ENCODE measurements at places on chromosomes 6 and 20. TPM values are rescaled to one million over a fixed set of nuclear protein-coding genes. Genes with fewer than 3 reads are reported as not detected.

Gene EFCAB8
- 0.47 TPM for total RNA-seq

Gene CASS4
- total RNA-seq, result 14.2 TPM

Gene CEP85L
- total RNA-seq, result 53.1 TPM

Gene PRICKLE4
- total RNA-seq, result not detected

Gene NR2E1
- total RNA-seq, result not detected

Gene ATP6V1G2
- total RNA-seq, result 4.5 TPM

Gene PLCB1
- total RNA-seq, result 6.1 TPM

Gene DACT2
- not detected for total RNA-seq

Gene CLPSL1
- not detected for total RNA-seq

Gene AVP
- not detected for total RNA-seq

Gene CDH4
- total RNA-seq, result 0.20 TPM

DNA sequence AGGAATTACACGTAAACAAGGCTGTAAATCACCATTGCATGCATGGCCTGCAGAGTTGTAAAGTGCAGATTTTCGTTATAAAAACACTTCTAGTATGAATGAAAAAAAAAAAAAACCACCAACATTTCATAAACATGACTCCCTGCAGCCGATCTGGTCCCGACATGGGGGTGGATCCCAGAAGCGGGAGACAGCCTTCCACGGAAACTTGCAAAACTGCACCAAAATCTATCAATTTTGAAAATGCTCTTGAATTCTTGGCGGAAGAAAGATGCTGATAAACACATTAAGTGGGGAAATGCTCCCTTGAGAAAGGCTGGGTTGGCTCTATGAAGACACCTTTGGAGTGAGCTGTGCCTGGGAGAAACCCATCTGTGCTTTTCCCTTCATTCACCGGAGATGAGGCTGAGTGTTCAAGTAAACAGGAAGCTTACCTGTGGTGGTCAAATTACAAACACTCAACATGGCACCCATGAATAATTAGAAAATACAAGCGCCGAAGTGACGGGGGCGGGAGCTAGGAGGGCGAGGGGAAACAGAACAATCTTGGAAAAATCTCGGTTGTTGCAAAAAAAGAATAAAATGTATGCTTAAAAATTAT is 845 bp upstream of the ANKRD60 start:
- H3K4me1 ChIP-seq, result peaks cover 6% of the 10 kb centered on the region
- H3K36me3 ChIP-seq, result peaks cover 12% of the 10 kb centered on the region
- peaks cover 44% of the 10 kb centered on the region for H3K27me3 ChIP-seq
- H3K27ac ChIP-seq, result no peak overlapping the region
- H3K4me3 ChIP-seq, result peak overlapping the region; percentile 55

GRCh38 chr20:37986873-37987601 is 46.2 kb downstream of the TTI1 start:
- peaks cover 25% of the 10 kb centered on the region for H3K36me3 ChIP-seq
- H3K4me1 ChIP-seq, result peaks cover 24% of the 10 kb centered on the region
- H3K27ac ChIP-seq, result peak overlapping the region; percentile 56

- no peak overlapping the region for H3K27ac ChIP-seq
- no peaks in the 10 kb centered on the region for H3K36me3 ChIP-seq
- no peak overlapping the region for H3K4me3 ChIP-seq
- H3K27me3 ChIP-seq, result no peaks in the 10 kb centered on the region
- no peak for DNase-seq
These were observed 17.7 kb downstream of the OR2A4 start for GRCh38 chr6:131683479-131683878.

DNA sequence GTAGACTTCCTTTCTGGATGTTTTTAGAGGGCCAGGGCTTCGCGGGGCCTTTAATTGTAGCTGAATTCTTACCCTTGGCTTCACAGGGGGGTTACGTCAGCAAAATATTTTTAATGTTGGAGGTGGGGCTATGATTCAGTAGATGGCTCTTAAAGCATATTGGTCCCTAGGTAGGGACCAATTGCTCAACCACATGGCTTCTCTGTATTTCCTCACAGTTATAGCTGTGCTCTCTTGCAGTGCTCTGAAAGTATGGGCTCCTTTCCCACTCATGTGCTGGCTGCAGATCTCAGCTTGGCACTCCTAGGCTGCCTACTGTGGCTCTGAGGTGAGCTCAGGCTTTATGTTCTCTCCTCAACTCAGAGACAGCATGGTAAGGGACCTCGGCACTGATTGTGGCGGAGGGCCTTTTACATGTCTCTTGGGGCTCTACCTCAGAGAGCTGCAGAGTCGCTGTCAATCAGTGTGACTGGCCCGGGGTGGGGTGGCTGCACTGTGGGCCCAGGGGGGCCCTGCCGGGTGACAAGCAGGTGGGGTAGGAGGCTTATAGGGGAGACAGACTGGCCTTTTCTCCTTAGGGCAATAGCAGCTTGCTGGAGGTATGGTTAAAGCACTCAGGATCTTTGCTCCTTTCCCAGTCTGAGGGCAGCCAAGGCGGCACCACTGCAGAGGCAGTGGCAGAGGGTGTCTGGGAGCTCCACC is 318.0 kb downstream of the DOK5 start:
- no peak overlapping the region for H3K27ac ChIP-seq
- H3K4me1 ChIP-seq, result no peaks in the 10 kb centered on the region
- DNase-seq, result no peak
- H3K27me3 ChIP-seq, result no peaks in the 10 kb centered on the region

GRCh38 chr6:142395768-142396231 is 94.0 kb downstream of the ADGRG6 start:
- peaks cover 4% of the 10 kb centered on the region for H3K27me3 ChIP-seq
- peak overlapping the region; percentile 39 for H3K4me3 ChIP-seq
- DNase-seq, result no peak
- peaks cover 5% of the 10 kb centered on the region for H3K36me3 ChIP-seq
- H3K27ac ChIP-seq, result peak overlapping the region; percentile 66
- peaks cover 26% of the 10 kb centered on the region for H3K4me1 ChIP-seq

GRCh38 chr20:19975436-19975799 is 41.7 kb upstream of the NAA20 start:
- peaks cover 2% of the 10 kb centered on the region for H3K4me1 ChIP-seq
- no peaks in the 10 kb centered on the region for H3K36me3 ChIP-seq
- peaks cover 5% of the 10 kb centered on the region for H3K27me3 ChIP-seq
- no peak overlapping the region for H3K27ac ChIP-seq
- DNase-seq, result no peak

- peaks cover 19% of the 10 kb centered on the region for H3K27me3 ChIP-seq
- H3K36me3 ChIP-seq, result no peaks in the 10 kb centered on the region
- no peak overlapping the region for H3K27ac ChIP-seq
- DNase-seq, result no peak
- no peak overlapping the region for H3K4me3 ChIP-seq
These were observed 14.6 kb upstream of the BLCAP start for GRCh38 chr20:37542281-37542680.

DNA sequence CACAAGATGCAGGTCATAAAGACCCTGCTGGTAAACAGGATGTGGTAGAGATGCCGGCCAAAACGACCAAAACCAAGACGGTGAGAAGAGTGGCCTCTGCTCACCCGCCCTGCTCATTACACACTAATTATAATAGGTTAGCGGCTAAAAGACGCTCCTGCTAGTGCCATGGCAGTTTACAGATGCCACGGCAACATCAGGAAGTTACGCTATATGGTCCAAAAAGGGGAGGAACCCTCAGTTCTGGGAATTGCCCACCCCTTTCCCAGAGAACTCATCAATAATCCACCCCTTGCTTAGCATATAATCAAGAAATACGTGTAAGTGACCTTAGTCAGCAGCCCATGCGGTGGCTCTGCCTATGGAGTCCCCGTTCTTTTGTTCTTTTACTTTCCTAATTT is 17.6 kb downstream of the BHLHE23 start:
- H3K4me3 ChIP-seq, result peak overlapping the region; percentile 52
- no peaks in the 10 kb centered on the region for H3K4me1 ChIP-seq
- DNase-seq, result no peak
- peaks cover 13% of the 10 kb centered on the region for H3K27me3 ChIP-seq
- no peak overlapping the region for H3K27ac ChIP-seq
- no peaks in the 10 kb centered on the region for H3K36me3 ChIP-seq

GRCh38 chr6:33976437-33977360 is 169.2 kb downstream of the GRM4 start:
- no peak overlapping the region for H3K4me3 ChIP-seq
- no peak overlapping the region for H3K27ac ChIP-seq
- H3K36me3 ChIP-seq, result no peaks in the 10 kb centered on the region
- DNase-seq, result no peak
- H3K27me3 ChIP-seq, result peaks cover 47% of the 10 kb centered on the region

DNA sequence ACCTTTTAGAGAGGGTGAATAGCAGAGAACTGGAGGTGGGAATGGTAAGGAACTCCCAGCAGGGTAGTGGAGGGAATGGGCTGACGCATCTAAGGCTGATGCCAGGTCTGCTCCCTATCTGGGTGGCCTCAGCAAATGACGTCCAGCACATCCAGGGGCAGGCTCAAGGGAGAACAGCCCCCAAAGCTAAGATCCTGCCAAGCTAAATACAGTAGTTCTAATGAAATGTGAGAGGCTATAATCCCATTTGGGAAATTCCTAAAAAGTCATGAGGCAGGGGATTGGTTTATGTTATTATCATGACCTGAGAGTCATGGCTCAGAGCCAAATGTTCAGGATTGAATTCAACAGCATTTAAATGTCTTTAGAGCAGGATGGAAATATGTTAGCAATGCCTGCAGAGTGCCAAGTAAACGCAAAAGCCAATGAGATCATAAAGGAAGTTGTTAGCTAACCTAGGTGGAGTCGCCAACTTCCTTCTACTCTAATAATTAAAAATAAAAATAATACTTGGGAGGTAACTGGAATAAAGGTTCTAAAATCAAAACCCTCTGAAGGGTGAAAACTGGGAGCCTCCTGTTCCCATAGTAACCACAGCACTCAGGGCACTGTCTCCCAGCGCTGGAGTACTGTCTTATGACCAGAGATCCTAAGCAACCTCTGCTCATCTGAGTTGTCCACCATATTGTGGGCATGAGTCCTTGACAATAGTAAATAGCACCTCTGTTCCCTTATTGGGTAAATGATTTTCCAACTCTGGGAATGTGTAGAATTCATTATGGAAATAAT is 34.8 kb downstream of the IYD start:
- no peak overlapping the region for H3K4me3 ChIP-seq
- H3K27me3 ChIP-seq, result peaks cover 14% of the 10 kb centered on the region
- H3K4me1 ChIP-seq, result no peaks in the 10 kb centered on the region
- no peaks in the 10 kb centered on the region for H3K36me3 ChIP-seq
- DNase-seq, result no peak

- no peak overlapping the region for H3K27ac ChIP-seq
- no peaks in the 10 kb centered on the region for H3K36me3 ChIP-seq
- H3K27me3 ChIP-seq, result no peaks in the 10 kb centered on the region
- H3K4me3 ChIP-seq, result no peak overlapping the region
These were observed 29.1 kb upstream of the SASH1 start for GRCh38 chr6:148313488-148313887.

- H3K27ac ChIP-seq, result no peak overlapping the region
- DNase-seq, result no peak
- peaks cover 14% of the 10 kb centered on the region for H3K36me3 ChIP-seq
These were observed 123.1 kb upstream of the CARMIL1 start for GRCh38 chr6:25156123-25156522.

DNA sequence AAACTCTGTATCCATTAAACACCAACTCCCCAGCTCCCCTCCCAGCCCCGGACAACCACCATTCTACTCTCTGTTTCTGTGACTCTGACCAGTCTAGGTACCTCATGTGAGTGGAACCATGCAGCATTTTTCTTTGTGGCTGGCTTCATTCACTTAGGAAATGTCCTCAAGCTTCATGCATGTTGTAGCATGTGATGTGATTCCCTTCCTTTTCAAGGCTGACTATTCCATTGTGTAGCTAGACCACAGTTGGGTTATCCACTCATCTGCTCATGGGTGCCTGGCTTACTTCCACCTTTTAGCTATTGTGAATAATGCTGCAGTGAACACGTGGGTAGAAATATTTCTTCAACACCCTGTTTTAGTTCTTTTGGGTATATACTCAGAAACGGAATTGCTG is 8.8 kb upstream of the BPHL start:
- no peak for DNase-seq
- H3K36me3 ChIP-seq, result peaks cover 33% of the 10 kb centered on the region
- no peaks in the 10 kb centered on the region for H3K27me3 ChIP-seq

- no peaks in the 10 kb centered on the region for H3K27me3 ChIP-seq
- no peak for DNase-seq
- H3K27ac ChIP-seq, result no peak overlapping the region
- H3K36me3 ChIP-seq, result peaks cover 2% of the 10 kb centered on the region
These were observed 95.8 kb upstream of the GCM1 start for GRCh38 chr6:53244399-53244931.

GRCh38 chr6:148068437-148069061 is 274.1 kb upstream of the SASH1 start:
- no peak overlapping the region for H3K27ac ChIP-seq
- H3K4me1 ChIP-seq, result no peaks in the 10 kb centered on the region
- H3K36me3 ChIP-seq, result no peaks in the 10 kb centered on the region
- no peak for DNase-seq
- no peaks in the 10 kb centered on the region for H3K27me3 ChIP-seq

- H3K4me3 ChIP-seq, result no peak overlapping the region
- no peaks in the 10 kb centered on the region for H3K4me1 ChIP-seq
- H3K27ac ChIP-seq, result no peak overlapping the region
- no peak for DNase-seq
These were observed 50.5 kb downstream of the HLA-A start for GRCh38 chr6:29992807-29993206.

Data from activated naive CD8-positive, alpha-beta T cell treated with anti-CD3 and anti-CD28 coated beads, Interleukin-2, amount 10 ng/mL, durations not matched to agents 7 days and 5 days (primary cell).